Activated CD4-positive, alpha-beta T cell treated with anti-CD3 and anti-CD28 coated beads, Interleukin-2, amount 50 U/mL, for 16 hours (primary cell): ENCODE measurements at places on chromosomes 1 and 21.

GRCh38 chr1:240667351-240667750 lies 55.4 kb upstream of the GREM2 start:
- DNase-seq: no peak

DNA sequence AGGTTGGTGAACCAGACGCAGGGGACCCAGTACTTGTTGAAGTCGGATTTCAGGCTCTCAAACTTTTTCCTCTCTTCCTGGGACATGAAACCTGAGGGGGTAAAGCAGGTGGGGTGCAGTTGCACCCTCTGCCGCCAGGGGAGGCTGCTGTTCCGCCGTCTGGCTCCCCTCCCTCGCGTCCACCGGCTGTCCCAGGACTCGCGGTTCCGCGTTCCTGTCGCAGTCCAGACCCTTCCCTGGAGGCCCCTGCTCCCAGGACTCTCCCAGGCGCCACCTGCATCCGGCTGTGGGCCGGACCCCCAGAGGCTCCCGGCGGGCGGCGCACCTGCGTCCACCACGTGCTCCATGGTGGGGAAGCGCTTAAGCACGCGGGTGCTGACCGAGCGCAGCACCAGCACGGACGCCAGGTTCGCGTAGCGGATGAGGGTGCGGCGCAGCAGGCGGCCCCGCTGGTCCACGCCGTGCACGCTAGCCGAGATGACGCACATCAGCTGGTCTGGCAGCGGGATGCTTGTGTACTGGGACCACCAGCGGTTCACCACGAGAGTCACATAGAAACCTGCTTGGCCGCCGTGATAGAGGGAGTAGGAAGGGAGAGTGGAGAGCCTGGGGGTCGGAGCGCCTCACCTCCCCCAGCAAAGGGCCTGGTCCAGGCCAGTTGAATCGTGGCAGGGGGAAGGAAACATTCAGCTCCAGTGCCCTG lies 1.7 kb downstream of the BEST4 start:
- peak; percentile 78 for DNase-seq

DNA sequence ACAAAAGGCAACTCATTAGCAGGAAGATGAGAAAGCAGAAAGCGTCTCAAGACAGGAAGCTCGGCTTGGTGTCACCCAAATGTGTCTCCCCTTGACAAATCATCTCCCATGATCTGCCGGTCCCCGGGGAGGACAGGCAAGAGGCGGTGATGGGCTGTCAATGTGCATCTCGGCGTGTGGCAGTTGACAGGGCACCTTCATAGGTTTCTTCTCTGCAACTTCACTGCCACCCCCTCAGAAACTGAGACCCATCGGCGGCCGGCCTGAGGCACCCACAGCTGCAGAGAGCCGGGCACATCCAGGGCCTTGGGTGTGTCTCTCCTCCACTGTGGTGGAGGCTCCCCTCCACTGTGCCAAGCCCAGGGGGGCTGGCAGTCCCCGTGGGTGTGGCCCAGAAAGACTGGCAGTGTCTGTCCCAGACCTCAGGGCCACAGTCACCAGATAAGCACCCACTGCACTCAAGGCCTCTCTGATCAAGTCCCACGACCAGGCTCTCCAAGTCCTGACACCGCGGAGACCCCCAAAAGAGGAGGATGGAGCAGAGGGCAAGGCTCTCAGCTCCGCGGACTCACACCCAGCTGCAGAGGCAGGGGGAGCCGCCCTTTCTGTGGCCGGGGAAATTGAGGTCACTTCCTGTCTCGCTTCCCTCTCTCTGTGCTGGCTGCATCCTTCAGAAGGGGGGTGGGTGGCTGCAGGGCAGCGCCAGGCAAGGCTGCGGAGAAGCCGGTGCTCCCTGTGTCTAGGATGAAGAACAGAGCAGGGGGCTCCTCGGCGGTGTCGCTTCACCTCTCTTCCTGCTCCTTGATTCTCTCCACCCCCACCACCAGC lies 39.6 kb upstream of the LBR start:
- DNase-seq: peak; percentile 91

DNA sequence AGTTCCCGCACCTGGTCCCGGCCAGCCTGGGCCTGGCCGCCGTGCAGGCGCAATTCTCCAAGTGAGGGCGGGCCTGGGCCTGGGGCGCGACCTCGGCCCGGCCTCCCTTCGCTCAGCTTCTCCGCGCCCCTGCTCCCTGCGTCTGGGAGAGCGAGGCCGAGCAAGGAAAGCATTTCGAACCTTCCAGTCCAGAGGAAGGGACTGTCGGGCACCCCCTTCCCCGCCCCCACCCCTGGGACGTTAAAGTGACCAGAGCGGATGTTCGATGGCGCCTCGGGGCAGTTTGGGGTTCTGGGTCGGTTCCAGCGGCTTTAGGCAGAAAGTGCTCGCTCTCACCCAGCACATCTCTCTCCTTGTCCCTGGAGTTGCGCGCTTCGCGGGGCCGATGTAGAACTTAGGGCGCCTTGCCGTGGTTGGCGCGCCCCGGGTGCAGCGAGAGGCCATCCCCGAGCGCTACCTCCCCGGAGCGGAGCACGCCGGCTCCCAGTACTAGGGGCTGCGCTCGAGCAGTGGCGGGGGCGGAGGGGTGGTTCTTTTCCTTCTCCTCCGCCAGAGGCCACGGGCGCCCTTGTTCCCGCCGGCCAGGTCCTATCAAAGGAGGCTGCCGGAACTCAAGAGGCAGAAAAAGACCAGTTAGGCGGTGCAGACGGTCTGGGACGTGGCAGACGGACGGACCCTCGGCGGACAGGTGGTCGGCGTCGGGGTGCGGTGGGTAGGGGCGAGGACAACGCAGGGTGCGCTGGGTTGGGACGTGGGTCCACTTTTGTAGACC lies 1.2 kb downstream of the OLIG1 start:
- DNase-seq: no peak

- DNase-seq: peak; percentile 63
Observed at GRCh38 chr1:109910123-109910962, at the start of gene CSF1. CSF1 (plus strand) TSS chr1:109910849; CDS start chr1:109911024, 175 bp downstream.

DNA sequence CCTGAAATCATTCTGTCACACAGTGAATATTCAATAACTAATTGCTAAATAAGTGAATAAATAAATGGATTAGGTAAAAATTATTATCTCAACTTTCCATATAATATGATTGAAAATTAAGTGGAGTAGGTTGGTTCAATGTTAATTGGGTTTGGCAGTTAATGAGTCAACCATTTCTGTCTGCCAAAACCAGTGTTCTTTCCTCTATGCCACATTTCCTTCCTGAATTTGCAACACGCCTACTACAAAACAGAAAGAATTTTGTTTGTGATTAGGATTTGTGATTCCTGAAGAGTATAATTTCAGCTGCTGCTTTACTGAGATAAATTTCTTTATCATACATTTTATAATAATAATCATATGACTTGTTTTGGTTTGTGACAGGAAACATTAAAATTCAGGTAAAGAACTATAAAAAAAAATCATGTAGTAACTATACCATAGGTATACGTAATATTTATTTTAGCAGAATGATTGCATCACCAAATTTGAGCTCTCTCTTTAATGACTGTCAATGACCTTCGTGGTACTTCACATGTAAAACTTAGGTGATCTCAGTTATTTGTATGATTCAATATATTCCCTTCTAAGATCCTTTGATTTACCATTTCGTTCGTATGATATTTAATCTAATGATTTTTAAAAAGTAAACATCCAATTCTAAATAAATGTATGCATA lies 241.3 kb downstream of the KCNT2 start:
- DNase-seq: no peak

DNA sequence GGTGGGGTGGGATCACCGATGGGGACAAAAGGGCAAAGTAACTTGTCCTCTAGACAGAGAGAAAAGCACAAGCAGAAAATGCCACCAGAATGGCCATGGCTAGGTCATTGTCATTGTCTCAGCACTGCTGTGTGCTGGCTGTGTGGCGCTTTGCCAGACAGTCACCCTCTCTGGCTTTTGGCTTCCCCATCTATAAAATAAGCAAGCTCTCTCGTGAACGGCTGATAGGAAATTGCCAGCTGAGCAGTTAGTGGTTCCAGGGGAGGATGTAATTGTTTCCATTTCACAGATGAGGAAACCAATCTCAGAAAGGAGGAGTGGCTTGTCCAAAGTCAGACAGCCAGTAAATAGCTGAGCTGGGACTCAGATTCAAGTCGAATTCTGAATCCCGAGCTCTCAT lies 32.5 kb downstream of the PADI2 start:
- no peak for DNase-seq

GRCh38 chr1:173149887-173150286 lies 57.2 kb downstream of the TNFSF4 start:
- peak; percentile 3 for DNase-seq

DNA sequence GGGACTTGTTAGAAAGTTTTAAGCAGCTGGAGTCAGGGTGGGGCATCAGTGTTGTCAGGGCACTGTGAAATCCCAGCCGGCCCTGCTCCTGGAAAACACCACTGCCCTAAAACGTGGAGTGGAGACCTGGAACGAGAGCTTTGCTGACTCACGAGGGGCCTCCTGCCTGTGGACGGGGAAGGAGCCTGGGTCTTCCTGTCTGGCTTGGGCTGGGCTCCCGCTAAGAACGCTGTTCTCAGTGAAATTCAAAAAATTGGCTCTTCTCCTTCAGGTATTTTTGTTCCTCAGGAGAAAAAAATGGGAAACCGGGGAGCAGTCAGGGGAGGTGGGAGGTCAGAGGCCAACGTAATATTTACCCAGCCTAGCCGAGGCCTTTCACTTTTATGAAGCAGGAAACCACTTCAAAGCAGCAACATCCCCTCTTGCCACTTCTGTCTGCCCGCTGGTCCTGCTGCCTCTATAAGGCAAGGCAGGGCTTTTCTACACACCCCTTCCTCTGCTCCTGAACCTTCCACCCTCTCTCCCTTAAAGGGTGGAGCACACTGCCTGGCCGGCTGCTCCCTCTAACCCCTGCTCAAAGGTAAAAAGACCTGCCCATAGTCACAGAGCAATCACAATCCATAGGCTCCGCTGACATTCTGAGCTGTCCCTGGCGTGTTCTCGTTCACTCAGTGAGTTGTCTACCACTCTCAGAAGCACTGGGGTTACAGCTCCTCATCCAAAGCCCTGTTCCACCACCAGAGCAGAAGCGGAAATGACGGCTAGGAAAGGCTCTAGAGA lies 8.0 kb downstream of the PLXNA2 start:
- DNase-seq: peak; percentile 28

DNA sequence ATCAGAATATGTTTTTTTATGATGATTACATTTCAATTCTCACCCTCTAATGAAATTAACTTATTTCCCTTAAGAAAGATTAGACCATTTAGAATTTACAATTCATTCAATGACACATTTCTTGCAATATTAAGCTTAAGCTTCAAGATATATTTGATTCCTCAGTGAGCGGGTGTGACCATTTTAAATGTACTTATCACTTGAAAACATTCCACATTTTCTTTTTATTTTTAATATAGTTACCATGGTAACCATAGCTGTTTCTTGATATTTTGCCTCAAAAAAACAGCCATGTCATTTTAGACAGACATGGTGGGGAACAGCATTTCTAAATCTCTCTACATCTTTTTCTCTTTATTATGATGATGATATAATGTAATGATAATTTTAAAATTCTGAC lies 1029.0 kb upstream of the B3GALT2 start:
- DNase-seq: no peak

DNA sequence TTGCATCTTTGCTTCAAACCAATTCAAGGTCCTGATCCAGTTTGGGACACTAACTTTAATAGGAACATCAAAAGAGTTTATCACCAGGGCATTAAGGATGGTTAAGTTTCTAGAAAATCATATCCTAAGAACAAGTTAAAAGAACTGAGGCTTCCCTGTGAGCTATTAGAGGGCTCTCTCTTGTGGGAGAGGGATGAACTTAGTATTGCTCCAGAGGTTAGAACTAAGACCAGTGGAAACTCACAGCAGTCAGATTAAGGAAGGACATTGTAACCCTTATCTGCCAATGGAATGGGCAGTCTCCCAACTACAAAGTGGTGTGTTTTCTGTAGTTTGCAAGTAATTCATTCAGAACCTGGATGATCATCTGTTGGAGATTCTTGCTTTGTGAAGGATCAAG lies 36.8 kb downstream of the UBE2U start:
- DNase-seq: no peak

- DNase-seq: peak; percentile 34
Observed at GRCh38 chr1:214584805-214585766, 17.9 kb upstream of the CENPF start.

DNA sequence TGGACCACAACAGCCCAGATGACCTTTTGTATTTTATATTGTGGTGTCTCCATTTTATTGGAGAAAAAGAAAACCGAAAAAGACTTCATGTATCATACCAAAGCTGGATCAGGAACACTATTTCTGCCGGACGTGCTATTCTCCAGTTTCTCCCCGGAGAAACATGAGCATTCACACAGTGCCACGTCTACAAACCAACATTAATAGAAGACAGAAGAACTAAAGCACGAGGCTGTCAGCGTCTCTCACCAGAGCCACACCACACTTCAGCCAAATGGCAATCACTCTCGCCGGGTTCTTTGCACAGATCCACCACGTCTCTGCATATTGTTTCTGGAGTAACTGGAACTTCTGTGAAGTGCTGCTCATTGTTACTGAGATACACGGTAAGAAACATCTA lies 24.8 kb downstream of the TP53BP2 start:
- no peak for DNase-seq

DNA sequence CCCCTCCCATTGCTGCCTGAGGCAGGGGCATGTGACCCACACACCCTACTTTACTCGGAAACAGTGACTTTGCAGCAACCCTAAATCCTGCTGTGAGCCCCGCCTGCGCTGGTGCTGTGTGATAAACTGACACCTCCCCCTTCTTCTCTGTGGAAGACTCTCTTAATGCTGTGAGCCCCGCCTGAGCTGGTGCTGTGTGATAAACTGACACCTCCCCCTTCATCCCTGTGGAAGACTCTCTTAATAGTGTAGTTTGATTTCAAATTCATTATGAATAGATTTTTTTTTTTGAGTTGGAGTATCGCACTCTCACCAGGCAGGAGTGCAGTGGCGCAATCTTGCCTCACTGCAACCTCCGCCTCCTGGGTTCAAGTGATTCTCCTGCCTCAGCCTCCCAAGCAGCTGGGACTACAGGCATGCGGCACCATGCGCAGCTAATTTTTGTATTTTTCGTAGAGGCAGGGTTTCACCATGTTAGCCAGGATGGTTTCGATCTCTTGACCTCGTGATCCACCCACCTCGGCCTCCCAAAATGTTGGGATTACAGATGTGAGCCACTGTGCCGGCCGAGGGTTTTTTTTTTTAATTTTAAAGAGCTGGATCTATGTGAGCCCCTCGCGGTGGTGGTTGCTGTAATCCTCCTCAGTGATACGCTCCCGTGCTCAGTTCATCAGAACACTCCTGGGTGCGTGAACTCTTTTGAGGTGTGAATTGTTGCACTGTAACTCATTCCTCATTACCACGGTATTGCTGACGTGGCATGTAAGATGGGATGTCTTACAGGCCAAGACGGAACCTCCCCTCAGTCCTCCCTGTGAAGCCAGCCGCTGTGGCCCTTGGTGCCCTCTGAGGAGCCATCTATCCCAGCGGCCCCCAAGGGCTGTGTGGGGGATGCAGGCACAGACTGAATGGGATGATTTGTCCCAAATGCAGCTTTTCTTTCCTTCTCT lies 60.3 kb downstream of the GALNT2 start:
- DNase-seq: peak; percentile 67

GRCh38 chr1:71774705-71775104 lies 507.6 kb downstream of the NEGR1 start:
- DNase-seq: no peak

DNA sequence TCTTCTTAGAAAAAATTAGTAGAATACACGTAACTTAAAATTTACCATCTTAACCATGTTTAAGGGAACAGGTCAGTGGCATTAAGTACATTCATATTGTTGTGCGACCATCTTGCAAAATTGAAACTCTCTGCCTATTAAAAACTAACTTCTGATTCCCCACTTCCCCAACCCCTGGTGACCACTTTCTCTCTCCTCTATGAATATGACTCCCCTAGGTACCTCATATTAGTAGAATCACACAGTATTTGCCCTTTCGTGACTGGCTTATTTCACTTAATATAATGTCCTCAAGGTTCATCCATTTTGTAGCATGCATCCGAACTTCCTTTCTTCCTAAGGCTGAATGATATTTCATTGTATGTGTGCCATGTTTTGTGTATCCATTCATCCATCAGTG lies 15.1 kb upstream of the TARBP1 start:
- no peak for DNase-seq
